ENCODE measurements at places on chromosomes 6 and 20. TPM values are rescaled to one million over a fixed set of nuclear protein-coding genes. Genes with fewer than 3 reads are reported as not detected.

GRCh38 chr6:152295346-152295745 is 341.8 kb downstream of the SYNE1 start:
- DNase-seq: no peak

GRCh38 chr6:69848552-69848951 is 17.8 kb upstream of the COL19A1 start:
- no peak for DNase-seq

GRCh38 chr6:148628251-148628650 is 118.6 kb upstream of the UST start:
- no peak for DNase-seq

GRCh38 chr6:47952640-47953039 is 158.4 kb downstream of the PTCHD4 start:
- DNase-seq: no peak

DNA sequence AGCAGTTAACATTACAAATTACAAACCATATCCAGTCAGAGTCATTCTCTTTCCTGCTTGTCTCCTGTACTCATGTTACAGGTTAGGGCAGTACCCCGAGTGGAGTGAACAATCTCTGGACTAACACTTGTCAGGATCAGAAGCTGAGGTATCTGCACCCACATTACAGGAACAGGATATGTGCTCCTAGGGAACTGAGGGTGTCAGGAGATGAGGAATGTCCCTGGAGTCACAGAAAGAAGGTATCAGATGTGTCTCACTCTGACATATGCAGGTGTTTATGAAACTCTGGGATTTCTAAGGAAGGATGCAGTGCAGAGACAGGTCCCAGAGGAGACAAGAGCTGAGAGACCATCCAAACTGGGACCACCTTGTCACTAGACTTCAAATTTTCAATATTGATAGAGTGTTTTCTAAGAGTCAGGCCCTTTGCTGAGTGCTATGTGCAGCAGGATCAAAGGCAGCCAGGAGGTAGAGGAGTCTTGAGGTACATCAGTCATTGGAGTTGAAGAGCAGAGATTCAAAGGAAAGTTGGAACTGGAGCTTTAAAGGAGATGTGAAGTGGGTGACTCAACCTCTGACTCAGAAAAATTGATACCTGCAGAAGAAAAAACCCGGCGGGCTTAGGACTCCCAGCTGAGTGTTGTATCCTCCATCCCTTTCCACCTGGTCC is 12.6 kb downstream of the HLA-DPB1 start:
- DNase-seq: no peak

DNA sequence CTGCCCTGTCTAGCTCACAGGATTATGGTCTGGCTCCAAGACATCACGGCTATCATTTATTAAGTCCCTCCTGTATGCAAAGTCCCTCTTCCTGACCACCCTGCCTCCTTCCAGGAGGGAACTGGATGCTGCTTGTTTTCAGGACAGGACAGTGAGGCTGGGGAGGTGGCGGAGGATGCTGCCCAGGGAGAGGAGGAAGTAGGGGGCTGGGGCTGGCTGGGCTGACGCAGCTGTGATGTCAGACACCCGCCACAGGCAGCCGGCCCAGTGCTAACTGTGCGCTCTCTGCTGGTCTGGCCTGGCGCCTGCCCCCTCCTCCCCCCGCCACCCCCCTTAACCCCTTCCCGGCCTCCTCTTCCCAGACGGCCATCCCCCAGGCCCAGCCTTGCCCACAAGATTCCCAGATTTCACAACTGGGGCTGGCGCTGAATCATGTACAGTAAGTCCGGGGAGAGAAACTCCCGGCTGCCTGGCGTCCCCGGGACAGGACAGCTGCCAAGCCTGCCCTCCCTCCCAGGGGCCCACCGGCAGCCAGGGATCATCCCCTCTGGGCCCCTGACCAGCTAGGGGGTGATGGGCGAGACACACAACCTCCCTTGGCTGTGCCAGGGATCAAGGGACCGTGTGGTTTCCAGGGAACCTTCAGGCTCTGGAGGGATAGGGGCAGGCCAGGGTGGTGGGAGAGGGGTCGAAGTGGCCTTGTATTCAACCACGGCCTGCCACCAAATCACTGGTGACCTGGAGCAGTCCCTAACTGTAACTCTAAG is 118.1 kb downstream of the CEBPB start:
- DNase-seq: no peak

- DNase-seq: no peak
These were observed 32.6 kb downstream of the KCNK5 start for GRCh38 chr6:39196673-39197091.

DNA sequence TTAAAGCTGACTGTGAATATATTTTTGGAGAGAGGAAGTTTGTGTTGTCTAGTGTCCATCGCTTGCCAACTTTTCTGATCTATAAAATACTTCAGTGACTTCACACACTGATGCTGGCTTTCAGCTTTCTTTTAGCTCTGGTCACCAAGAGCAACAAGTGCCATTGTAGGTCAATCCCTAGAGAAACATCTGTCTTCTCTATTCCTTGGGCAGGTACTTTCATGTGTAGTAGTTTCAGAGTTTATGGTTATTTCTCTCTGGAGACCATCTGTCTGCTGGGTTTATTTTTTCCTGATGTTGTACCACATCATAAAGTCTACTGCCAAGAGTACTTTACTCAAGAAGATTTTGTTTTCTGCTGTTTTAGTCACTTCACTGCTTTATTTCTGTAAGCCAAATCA is 249.9 kb downstream of the KHDC1L start:
- no peak for DNase-seq

- no peak for DNase-seq
These were observed 63.0 kb downstream of the ITCH start for GRCh38 chr20:34426026-34426425.

DNA sequence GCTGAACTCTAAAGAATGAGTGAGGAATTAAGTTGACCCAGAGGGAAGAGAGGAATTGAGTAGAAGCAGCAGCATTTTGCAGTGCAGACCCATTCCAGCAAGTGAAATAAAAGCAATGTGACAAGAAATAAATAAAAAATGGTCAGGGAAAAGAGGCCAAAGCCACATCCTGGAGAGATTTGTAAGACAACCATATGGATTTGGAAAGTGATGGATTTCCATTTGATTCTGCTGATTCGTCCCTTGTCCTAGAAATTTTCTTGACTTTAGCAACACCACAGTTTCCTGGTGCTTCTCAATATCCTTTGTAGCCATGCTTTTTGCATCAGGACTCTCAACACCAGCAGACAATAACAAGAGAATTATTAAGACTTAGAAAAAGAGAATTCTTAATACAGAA is 29.8 kb downstream of the ANKEF1 start:
- no peak for DNase-seq

GRCh38 chr20:22339946-22340345 is 244.4 kb downstream of the FOXA2 start:
- DNase-seq: no peak

DNA sequence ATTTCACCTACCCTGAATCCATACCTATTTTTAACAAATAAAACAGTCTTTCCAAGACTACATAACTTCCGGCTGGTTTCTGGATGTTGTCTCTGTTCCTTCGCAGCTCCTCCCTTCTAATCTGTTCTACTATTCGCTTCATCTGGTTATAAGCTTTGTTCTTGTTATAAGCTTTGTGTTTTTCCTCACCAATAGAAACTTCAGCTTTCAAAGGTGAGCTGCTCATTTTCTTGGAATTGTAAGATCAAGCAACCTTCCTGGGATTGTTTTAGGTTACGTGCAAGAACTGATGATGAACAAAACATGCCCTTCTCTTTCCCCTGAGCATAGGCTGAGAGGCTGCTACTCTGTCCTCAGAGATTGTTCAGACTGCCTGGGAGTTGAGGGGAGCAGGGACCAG is 2.1 kb downstream of the GFOD1 start:
- DNase-seq: no peak

DNA sequence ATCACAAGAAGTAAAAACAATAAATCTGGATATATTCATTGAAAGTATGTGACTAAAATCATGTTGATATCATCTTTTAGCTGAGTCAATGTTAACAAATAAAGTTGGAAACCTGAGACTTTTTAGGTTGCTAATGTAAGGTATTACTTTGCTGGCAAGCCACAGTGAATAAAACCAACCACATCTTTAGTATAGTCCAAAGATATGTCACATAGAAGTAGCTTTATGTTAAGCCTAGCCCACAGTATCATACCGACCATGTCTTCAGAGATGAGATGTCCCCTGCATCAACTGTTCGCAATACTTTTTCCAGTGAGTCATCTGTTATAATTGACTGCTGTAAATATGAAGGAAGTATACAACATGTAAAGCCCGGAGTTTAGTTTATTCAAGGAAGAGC is 107.6 kb upstream of the MCHR2 start:
- no peak for DNase-seq

GRCh38 chr6:133549371-133549801 is 308.2 kb downstream of the EYA4 start:
- DNase-seq: no peak

DNA sequence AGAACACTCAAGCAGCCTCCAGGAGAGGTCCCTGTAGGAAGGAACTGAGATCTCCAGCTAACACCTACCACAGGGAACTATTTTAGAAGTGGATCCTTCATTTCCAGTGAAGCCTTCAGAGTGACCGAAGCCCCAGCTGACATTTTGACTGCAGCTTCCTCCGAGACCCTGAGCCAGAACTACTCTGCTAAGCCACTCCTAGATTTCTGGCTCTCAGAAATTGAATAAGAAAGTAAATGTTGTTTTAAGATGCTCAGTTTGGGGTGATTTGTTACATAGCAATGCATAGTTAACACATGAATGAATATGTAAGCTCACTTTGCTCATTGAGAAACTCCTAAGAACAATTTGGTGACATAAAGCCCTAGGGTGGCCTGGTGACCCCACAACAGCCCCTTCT is 5.5 kb downstream of the TULP1 start:
- DNase-seq: no peak

- DNase-seq: no peak
These were observed 6.1 kb downstream of the MANBAL start for GRCh38 chr20:37295595-37295994.

GRCh38 chr20:56483970-56484369 is 15.5 kb downstream of the RTF2 start:
- no peak for DNase-seq

GRCh38 chr6:106377061-106377540 is 16.6 kb downstream of the CRYBG1 start:
- DNase-seq: no peak

DNA sequence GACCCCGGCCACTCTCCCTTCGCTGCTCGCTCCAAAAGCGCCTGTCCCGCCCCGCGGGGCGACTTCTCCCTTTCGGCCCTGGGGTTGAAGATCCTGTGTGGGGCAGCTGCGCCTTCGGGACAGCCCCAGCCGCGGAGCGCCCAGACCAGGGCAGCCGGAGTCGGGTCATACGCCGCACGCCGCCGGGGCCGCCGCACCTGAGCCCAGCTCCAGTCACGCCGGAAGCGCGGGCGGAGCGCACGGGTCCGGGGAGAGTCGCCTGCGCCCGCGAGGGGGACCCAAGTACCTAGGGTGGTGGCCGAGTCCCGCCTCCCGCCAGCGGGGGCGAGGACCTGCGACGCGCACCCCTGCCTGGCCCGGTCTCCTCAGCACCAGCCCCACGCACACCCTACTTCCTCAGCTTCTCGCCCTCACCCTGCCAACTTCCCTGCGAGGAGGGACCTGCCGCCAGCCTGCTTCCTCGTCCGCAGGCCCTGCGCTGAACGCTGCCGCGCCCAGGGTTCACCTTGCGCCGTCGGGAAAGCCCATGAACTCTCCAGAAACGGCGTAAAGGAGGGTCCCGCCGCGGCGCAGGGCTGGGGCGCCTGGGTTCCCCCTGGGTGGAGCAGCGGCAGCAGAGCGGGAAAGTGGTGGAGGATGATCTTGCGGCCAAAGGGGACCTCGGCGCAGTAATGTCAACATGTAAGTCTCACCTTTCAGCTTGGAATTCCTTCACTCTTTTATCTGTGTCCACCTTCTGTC is at the start of gene ADGRG6:
Gene ADGRG6, plus strand, starts transcription at position 357 of the 741 bp plus-strand sequence. Its CDS starts 323 bp downstream, at position 680.
- DNase-seq: peak; percentile 59

- peak; percentile 90 for DNase-seq
These were observed at the start of gene TMEM181 for GRCh38 chr6:158559895-158560835. TMEM181 (plus strand) TSS chr6:158560091; CDS start chr6:158560225, 134 bp downstream.

- DNase-seq: no peak
These were observed 189.5 kb downstream of the BMP7 start for GRCh38 chr20:57076951-57077350.

GRCh38 chr6:113750151-113750855 is 106.8 kb upstream of the MARCKS start:
- no peak for DNase-seq

GRCh38 chr20:19308146-19308545 is 95.7 kb downstream of the SLC24A3 start:
- no peak for DNase-seq

- peak; percentile 57 for DNase-seq
These were observed 995 bp downstream of the ZFP64 start for GRCh38 chr20:52190437-52191131.

- no peak for DNase-seq
These were observed 54.9 kb downstream of the TENT5A start for GRCh38 chr6:81697559-81697958.

DNA sequence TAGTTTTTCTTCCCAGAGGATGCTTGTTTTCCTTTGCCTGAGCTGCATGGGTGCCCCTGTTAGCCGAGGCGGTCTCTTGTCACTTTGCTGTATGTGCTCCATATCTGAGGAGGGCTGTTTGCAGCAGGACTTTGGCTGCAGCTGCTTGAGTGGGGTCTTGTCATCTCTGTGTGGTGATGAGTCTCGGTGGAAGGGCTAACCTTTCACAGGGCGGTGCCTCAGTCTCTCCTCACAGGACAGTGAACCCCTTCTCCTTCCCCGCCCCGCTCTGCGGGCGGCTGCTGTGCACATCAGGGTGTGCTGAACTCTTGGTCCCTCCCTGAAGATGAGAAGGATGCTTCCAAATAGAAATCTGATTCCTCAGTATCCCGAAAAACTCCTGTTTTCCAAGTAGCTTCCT is 75.1 kb downstream of the SYNJ2 start:
- DNase-seq: no peak

- DNase-seq: no peak
These were observed 17.0 kb downstream of the PRDM1 start for GRCh38 chr6:106102967-106103727.

- DNase-seq: no peak
These were observed 41.8 kb downstream of the SF3B5 start for GRCh38 chr6:144053601-144054000.

- DNase-seq: peak; percentile 65
These were observed at the start of gene EDN1 for GRCh38 chr6:12289933-12290820. EDN1 (plus strand) TSS chr6:12290361; CDS start chr6:12290630, 269 bp downstream.

- DNase-seq: no peak
These were observed 91.3 kb downstream of the LYRM2 start for GRCh38 chr6:89547281-89547680.

RBCK1 gene
- total RNA-seq: 149 TPM

NOTCH4 gene
- 0.44 TPM for total RNA-seq

GJA10 gene
- not detected for total RNA-seq

SLC22A7 gene
- not detected for total RNA-seq

HTR1E gene
- not detected for total RNA-seq

SLC13A3 gene
- not detected for total RNA-seq

ENPP3 gene
- total RNA-seq: 0.47 TPM

KCNB1 gene
- not detected for total RNA-seq

EFCAB8 gene
- total RNA-seq: 1.0 TPM

CD40 gene
- total RNA-seq: 0.94 TPM

OTOR gene
- not detected for total RNA-seq

SRMS gene
- total RNA-seq: not detected

CPNE5 gene
- 1.4 TPM for total RNA-seq
